KG1 (cell line): ENCODE measurements at places on chromosomes 6 and 20.

- DNase-seq, result no peak
Measured at GRCh38 chr6:78489874-78490273, 377.5 kb upstream of the IRAK1BP1 start.

DNA sequence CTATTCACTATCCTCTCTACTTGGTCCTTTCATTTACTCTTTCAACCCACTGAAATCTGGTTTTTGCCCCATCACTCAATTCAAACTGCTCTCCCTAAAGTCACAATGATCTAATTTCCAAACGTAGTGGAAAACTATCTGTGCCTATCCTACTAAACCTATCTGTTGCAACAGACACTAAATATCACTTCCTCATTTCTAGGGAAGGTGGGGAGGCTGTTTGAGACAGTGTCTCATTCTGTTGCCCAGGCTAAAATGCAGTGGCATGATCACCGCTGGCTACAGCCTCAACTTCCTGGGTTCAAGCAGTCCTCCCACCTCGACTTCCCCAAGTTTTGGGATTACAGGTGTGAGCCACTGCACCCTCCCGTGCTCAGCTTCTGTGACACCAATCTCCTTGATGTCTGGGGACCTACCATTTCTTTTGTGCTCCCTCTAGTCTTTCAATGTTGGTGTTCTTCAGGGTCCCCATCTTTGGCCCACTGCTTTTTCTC lies 8.8 kb downstream of the RANBP9 start:
- no peak for DNase-seq

GRCh38 chr20:2952766-2953165 lies 79.5 kb downstream of the PTPRA start:
- DNase-seq, result no peak

- DNase-seq, result no peak
Measured at GRCh38 chr6:108662702-108663101, 102.0 kb downstream of the FOXO3 start.

- no peak for DNase-seq
Measured at GRCh38 chr6:72559067-72559466, 62.8 kb upstream of the KCNQ5 start.

DNA sequence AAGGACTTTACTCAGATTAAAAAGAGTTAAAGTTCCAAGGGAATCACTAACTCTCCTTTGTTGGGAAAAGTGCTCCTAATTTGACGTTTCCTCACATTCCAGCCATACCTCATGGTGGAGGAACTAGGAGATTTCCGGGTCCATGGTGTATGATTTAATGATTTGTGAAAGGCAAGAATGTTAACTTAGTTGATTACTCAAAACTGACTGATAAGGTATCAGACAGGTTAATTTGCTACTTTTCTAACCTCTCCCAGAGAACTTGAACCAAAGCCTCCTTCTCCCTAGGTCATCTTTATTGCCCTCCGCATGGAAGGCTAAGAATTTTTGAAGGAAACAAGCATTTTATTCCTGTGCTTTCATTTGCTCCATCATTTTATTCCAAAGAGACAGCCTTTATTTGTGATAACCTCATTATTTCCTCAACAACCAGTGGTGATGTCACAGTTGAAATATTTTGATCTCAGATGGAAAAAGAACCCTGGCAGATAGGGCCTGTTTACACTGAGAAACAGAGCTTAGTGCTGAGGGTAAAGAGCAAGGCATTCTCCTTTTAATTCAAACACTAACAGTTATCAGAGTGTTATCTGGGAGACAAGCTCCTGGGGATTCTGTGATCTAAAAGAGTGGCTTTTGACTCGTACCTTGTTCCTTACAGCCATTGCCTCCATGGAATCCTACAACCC lies 57.4 kb upstream of the BMP2 start:
- no peak for DNase-seq

DNA sequence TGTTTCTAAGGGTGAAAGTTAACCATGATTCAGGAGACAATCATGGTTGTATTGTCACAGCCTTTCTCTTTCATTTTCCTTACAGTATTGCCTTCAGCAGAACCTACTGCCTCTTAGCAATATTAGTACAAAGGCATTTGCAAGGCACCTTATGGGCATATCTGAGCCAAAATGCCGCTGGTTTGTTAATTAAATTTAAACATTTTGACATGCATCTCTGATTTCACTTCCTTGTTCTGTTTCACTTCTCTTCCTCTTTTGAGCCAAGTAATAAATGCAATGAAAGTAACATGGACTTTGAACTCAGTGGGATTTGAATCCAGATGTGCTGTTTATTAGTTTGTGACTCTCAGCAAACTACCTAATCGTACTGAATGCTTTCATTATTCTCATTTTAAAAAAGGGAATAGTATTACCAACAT lies 467.4 kb upstream of the CITED2 start:
- DNase-seq, result no peak

DNA sequence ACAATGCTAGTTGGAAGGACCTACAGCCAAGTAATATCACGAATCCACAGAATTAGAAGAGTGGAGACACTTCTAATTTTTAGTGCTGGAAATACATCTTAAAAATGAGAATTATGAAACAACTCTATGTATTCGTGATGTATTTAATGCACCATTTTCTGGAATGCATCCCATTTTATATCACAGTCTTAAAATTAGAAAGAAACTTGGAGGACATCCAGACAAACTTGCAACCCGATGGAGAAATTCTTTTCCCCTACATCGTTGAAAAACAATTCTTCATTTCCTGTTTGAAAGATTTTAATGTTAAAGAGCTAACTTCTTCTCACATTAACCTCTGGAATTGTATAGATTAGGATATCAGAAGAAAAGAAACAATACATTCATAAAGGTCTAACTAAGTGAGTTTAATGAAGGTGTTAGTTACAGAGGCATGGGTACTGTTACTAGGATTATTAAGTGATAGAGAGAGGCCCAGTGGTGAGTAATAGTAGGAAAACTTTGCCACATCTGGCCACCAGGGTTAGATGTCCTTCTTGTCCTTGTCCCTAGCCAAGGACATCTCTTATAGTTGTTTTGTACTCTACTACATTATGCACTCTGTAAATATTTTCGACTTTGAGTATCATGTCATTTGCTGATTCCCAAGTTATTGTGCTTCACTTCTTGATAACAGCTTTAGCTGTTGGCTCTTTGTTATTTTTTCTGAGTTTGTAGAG lies 502.4 kb upstream of the PTCHD4 start:
- DNase-seq, result no peak
